Lower lobe of right lung (tissue), 2 donors: ENCODE measurements at places on chromosomes 13 and 19. TPM values are rescaled to one million over a fixed set of nuclear protein-coding genes. Genes with fewer than 3 reads are reported as not detected.

- no peak for DNase-seq
Observed at GRCh38 chr13:42551611-42552010, 22.3 kb upstream of the TNFSF11 start.

- DNase-seq: no peak
Observed at GRCh38 chr19:46882034-46882433, 21.2 kb downstream of the ARHGAP35 start.

DNA sequence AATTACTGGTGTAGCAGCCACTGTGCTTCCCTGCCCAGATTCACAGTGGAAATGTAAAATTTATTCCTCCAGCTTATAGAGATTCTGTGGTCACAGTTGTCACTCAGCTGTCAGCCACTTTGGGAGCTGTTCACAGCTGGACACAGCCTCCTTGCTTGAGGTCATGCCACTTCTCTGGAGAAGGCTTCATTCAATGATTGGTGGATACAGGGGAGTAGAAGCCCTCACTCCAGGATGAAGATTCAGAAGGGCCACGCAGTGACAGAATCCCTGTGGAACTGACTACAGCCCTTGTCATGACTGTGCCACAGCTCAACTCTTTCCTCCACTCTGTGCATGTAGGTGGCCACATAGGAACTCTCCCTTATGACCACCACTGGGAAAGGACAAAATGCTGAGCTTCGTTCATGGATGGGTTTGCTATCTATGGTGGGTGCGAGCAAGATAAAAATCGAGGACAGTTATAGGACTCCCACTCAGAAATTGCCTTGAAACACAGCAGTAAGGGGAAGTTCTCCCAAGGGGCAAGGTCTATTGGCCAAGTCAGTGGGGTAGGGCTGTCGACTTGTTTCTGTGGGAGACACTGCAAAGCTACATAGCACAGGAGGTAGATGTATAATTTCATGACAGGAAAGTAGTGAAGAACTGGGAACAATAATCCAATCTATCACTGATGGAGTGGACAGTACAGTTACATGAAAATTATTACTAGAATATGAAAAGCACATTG lies 98.7 kb downstream of the CCNA1 start:
- DNase-seq: no peak

DNA sequence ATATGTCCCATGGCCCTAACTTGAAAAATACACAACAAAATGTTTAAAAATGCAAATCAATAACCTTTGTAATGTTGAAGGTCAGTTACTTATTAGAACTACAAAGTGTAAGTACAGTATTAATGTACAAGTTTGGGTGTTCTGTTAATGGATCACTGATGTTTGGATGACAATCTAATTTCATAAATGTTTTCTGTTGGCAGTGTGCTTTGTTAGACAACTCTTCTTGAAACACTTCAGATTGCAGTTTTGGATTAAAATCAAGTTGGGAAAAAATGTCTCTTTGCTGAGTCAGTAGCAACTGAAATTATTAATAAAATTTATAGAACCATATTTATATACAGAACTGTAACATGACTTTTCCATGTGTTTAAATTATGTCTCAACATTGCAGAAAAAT lies 1063.5 kb upstream of the PCDH9 start:
- DNase-seq: no peak

GRCh38 chr19:4088975-4089374 lies 22.3 kb upstream of the ZBTB7A start:
- no peak for DNase-seq

GRCh38 chr19:47821460-47822020 lies at the start of gene CRX:
Gene CRX, plus strand, starts transcription at chr19:47821937. Its CDS starts 12,507 bp downstream, at chr19:47834444.
- DNase-seq: no peak

DNA sequence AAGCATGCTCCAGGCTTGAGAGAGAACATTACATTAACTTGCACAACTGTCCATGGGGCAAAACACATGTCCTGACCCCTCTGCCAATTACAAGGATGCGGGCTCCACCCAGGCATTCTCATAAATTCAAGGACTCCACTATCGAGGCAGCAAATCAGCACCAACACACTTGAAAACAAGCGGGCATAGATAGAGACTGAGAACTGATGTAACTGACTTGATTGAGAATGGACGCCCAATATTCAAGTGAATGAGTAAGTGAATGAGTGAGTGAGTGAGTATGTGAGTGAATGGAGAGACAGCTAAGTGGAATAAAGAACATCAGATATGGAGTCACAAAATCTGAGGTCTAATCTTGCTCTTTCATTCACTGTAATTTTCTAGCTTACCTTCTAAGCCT lies 75.0 kb upstream of the VSTM2B start:
- no peak for DNase-seq

- no peak for DNase-seq
Observed at GRCh38 chr19:50319156-50319555, 10.0 kb downstream of the KCNC3 start.

DNA sequence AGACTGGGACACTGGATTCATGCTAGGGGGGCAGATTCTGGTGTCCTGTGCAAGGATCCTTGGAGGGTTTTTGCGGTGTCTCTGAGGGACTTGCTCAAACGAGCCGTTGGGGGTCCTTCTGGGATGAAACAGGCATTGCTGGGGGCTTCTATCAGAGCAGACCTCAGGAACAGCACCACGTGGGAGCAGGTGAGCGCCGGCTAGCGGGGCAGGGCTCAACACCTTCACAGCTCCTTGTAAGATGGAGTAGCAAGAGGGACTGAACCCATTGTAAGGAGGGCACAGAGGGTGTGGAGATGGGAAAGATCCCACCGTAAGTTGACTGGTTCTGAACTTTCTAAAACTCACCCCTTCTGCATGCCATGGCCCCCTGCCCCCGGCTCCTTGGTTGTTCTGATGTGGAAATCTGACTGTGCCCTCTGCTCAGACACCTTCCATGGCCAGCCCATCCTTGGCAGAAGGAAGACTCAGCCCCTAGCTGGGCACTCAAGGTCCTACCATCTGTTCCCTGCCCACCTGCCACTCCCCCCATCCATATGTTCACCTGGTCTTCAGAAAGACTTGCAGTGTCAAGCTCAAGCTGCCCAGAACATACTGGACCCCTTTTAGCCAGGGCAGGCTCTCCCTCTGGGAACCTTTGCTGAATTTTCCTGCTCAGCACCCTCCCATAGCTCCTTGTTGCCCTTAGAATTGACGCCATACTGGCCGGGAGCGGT lies 1.2 kb downstream of the SLC27A1 start:
- DNase-seq: no peak

GRCh38 chr13:107234319-107235073 lies 666.6 kb upstream of the ARGLU1 start:
- DNase-seq: no peak

DNA sequence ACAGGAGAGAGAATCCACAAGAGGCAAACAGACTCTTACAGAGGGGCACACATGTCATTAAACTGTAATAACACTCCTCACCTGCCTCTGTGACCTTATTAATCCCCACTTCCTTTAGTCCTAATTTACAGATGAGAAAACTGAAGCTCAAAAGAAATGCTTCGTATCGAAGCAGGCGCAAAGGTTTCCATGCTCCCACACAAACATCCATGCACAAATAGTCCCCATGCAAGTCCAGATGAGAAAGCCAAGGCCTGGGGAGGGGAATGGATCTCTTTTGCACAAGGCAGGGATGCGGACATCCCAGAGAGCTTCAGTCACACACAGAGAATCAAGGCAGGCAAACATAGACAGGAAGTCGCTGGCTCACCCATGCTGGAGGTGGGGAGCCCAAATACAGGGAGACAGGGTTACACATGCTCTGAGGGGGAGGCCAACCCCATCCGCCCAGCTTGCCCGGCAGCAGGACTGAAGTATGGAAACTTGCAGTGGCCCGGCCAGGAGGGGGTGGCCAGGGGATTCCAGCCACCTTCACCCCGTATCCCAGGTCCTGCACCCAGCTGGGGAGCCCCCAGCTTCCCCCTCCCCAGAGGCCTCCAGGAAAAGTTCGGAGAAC lies 468 bp downstream of the S1PR5 start:
- no peak for DNase-seq

DNA sequence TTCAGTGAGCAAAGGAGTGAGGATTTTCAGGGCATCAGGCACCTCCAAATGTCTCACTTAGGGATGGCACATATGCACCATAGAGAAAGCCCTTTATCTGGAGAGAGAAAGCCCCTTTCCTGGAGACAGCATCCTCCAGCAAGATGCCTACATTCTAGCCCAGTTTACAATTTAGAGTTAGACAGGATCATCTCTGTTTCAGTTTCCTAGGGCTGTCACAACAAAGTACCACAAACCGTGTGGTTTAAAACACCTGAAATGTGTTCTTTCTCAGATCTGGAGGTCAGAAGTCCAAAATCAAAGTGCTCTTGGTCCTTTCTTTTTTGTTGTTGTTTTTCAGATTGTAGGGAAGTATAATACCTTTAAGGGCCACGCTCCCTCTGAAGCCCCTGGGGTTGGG lies 61.8 kb downstream of the MBNL2 start:
- DNase-seq: no peak

DNA sequence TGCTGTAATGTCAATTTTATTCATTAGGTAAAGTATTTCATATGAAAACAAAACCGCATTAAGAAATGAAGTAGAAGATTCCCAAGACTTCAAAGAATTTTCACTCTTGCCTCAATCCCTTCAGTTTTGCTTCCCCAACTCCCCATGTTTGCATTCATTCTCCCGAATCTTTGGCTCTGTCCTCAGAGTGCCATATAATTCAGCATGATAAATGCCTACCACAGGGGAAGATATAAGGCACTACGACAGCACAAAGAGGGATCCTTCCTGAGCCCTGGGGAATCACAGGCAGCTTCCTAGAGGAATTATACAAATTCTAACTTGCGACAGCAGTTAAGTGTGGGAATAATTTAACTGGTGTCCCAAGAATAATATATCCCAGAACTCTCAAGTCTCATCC lies 68.5 kb downstream of the TSC22D1 start:
- DNase-seq: no peak

DNA sequence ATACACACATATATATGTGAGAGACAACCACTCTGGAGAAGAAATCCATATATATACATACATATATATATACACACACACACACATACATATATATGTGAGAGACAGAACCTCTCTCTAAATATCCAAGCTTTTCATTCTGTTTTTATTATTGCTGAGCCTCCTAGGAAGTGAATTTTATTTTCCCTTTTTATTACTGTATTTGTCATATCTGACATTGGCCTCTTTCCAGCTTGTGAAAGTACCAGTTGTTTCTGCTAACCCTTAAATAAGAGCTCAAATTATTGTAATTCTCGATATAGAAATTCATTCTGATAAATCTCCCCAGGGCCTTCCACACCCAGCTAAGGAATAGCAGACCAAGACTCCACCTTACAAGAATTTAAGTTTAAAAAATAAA lies 81.0 kb downstream of the NUFIP1 start:
- no peak for DNase-seq

- no peak for DNase-seq
Observed at GRCh38 chr13:91142572-91142971, 204.9 kb upstream of the MIR17HG start.

CDC42EP5 gene
- 25.5 TPM for total RNA-seq

ZNF829 gene
- 2.6 TPM for total RNA-seq

GPC6 gene
- 5.5 TPM for total RNA-seq

ZNF468 gene
- total RNA-seq: 12.9 TPM
